ENCODE measurements at places on chromosomes 7 and 10.
A peak's percentile ranks its signal among the peaks of the same experiment; 100 is the strongest.

DNA sequence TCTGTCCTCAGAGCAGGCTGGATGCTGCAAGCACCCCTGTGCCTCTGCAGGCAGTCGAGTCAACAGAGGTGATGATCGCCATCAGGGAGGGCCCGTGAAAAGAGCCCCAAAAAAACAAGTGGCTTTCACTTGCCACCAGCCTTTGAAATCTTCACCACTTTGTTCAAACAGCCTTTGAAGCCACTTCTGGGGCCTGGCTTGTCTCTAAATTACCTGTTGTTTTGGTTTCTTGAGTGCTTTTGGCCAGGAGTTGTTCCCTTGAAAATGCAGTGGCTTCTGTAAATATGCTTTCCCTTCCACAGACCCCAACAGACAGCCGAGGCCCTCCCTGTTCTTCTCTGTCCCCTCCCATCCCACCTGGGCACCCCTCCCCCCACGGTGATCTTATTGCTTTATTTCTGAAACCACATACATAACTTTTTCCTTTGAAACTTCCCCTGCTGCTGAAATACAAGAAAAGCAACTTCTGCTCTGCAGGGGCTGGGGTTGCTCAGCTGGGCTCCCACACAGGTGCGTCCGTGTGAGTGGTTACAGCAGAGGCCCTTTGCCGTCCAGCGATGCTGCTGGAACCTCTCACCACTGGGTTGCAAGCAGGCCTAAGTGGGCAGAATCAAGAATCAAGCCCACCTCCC, 283.8 kb upstream of the SHH start:
- DNase-seq, result no peak

DNA sequence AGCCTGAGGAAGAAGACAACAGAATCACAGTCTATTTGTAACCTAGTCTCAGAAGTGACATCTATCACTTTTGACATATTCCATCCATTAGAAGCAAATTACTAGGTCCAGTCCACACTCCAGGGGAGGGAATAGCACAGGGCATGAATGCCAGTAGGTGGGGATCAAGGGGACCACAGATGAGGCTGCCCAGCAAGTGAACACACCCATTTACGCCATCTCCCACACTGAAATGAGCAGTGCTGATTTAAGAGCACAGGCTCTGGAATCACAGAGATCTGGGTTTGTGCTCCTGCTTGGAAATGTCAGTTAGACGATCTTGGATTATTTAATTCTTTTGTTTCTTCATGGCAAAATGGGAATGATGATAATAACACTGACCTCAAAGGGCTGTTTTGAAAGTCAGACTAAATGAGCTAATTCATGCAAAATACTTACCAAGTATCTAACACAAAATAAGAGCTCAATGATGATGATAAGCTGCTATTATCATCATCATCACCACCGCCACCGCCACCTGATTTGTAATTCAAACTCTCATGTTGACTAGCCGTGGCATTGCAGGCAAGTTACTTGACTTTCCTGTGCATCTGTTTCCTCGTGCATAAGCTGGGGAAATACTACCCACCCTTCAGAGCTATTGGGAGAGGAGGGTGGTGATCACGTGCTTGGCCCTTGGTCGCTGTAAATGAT, 138.9 kb upstream of the KLF14 start:
- no peak for DNase-seq

DNA sequence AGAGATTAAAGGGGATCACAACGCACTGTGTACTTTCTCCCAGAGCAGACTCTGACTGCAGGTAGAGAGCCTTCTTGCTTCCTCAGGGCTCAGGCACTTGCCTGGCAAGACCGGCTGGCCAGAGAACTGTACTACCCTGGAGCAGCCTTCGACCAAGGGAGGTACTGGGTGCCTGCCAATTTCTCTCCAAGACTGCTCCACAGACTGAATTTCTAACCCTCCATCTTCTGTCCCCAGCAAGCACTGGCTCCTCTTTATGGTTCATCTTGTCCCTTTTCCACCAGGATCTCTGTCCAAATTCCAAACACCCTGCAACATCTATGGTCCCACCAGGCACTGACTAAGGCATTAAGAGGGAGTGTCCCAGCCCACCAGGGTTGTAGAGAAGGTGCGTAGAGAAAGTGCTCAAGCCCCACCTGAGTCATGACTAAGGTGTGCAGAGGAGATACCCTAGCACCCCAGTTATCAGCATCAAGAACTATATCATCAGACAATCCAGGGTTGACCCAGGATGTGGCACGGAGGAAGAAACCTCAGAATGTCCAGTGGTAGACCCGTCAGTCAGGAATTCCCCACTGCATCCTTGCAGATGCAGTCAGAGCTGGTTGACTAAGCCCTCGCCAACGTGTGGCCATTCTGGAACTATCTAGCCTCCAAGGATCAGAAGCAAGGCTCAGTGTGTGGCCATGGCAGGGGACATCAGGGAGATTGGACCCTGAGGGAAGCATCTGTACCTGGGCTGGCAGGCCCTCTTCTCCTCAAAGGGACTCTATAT, 60.9 kb upstream of the CAMK2B start:
- no peak for DNase-seq

GRCh38 chr10:97673736-97674525, 13.1 kb downstream of the AVPI1 start:
- DNase-seq, result no peak

DNA sequence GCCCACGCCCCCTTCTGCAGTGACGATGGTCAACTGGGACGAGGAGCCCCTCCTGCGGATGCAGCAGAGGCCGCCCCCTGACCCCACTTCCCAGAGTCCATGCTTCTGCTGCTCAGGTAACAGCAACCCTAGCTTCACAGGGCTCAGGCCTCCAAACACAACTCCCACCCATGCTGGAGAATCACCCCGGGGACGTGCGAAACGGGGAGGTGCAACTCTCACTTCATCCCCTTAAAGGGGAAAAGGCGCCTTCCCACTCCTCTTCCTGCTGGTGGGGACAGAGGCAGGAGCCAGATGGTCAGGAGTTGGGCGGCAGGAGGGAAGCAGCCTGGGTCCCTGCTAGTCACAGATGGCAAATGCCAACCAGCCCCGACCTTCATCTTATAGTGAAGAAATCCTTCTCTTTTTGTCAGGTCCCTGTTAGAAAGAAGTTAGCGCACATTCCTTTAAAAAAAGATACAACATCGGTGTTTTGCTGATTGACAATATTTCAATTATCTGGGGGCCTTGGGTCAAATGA, 155.4 kb downstream of the DIP2C start:
- no peak for DNase-seq

GRCh38 chr7:123682690-123683089, 27.0 kb downstream of the LMOD2 start:
- no peak for DNase-seq

GRCh38 chr10:78782441-78782840, 286.3 kb upstream of the ZMIZ1 start:
- no peak for DNase-seq

- DNase-seq, result no peak
Measured at GRCh38 chr7:6306471-6306870, 34.0 kb upstream of the CYTH3 start.

DNA sequence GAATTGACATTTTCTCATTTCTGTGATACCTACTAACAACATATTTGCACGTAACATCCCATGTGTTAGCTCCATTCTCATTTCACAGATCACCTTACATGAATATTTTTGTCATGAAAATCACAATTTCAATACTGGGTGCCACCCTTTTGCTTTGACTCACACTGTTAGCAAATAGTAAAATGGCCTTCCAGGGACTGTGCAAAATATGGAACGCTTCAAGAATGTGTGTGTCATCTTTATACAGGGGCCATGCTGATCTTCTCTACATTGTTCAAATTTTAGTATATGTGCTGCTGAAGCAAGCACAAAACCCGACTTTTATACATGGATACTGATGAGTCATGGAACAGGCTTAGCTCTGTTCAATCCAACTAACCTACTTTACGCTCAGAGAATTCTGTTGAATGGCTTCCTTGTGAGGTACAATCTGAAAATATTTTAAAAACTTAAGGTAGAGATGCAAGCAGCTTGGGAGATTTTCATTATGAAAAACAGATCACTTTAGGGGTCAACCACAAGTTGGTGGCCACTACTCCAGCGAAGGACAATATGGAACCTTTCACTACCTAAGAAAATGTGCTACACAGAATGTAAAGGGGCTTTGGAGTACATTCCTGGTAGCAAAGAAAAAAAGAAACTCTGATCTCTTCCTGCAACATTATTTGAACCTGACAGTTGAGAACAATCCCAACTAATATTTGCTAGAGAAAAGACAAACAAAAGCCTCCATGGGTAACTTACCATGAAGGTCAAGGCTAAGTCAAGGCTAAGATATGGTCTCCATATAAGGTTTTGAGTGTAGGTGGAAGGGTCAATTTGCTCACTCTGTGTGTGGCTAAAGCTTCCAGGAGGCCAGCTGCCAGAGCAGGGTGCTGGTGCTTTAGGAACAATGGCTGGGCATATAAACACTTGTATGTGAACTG, 11.9 kb downstream of the ANKRD26 start:
- DNase-seq, result no peak

- DNase-seq, result no peak
Measured at GRCh38 chr7:31853380-31853779, 166.4 kb downstream of the PPP1R17 start.

- no peak for DNase-seq
Measured at GRCh38 chr7:33973231-33974015, 68.1 kb downstream of the BMPER start.

DNA sequence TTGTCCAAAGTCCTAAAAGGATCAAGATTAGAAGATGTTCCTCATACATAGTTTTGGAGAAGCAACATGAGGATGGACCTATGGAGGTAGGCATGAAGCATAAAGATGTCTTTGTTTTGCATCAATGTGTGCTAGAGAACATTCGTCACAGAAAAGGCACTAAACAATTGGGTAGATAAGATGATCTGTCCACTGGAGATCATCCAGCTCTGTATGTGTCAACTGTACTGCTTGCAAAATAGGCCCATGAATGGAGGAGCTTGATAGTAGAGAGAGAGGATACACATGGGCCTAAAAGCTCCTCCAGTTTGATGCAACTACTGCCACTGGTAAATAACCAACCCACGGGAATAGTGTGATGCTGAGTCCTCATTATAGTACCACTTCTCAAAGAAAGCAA, 286.4 kb upstream of the HGF start:
- no peak for DNase-seq

DNA sequence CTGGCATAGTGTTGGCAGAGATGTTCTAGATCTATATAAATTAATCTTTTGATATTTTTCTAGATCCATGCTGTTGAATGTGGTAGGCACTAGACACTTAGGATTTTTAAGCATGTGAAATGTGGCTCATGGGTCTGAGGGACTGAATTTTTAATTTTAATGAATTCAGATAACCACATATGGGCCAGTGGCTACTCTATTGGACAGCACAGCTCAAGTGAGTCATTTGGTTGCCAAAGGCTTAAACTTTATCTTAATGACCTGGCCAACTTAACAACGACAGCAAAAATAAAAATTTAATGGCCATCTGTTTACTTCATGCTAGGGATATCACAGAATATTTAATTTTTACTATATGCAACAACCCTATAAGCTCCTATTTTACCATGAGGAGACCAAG, 61.4 kb downstream of the CDK14 start:
- DNase-seq, result no peak

- no peak for DNase-seq
Measured at GRCh38 chr7:18846765-18847215, 270.6 kb downstream of the TWIST1 start.

- DNase-seq, result peak; percentile 58
Measured at GRCh38 chr7:117124591-117125220, 171.4 kb downstream of the ST7 start.

GRCh38 chr10:21403256-21404015, 122.0 kb downstream of the SKIDA1 start:
- DNase-seq, result no peak

DNA sequence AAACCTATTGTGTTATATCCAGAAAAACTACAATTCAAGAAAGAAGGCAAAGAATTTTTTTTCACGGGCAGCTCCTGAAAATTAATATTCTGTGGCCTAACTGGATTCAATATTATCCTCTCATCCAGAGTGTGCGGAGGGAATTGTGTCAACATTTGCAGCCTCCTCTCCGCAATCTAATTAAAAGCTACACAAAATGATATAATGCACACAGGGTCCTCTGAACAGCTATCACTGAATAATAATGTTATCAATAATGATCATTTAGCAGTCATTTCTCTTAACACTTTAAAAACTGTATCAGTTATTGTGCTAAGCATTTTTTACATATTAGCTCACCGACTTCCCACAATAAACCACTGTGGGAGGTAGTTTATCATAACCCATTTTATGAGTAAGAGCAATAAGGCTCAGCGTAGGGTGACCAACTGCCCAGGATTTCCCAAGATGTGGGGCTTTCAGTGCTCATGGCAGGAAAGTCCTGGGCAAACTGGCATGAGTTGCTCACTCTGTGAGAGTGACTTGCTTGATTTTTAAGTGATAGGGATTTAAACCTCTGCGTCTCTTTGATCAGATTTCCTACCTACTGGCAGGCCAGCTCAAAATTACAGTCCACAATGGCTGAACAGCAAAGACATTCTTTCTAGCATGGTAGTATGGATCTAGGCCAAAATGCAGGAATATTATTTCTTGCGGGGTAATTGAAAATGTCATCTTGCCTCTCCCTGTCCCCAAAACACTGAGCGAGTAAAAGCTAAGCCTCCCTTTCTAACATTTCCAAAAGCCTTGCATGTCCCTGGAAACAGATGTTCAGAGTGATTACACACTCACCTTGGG, 65.7 kb downstream of the AOAH start:
- no peak for DNase-seq

DNA sequence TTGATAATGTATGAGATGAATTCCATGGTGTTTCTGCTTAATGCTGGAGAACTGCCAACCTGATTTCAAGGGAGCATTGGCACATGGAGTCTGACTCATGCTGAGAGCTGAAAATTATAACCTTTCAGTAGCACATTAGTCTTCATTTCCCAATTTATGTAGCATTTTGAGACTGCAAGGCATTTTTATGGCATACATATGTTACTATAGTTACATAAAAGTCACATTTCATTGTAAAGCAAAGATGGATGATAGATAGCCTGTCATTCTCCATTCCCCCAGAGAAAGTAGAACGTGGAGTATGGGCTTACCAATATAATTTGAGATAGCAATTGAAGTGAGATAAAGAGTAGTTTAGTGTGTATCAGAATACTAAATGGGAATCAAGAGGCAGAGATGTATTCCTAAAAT, 103.1 kb downstream of the SLC16A9 start:
- DNase-seq, result no peak

GRCh38 chr7:115359119-115359518, 437.2 kb downstream of the MDFIC start:
- DNase-seq, result no peak

GRCh38 chr10:104170610-104171254, 48.8 kb downstream of the SFR1 start:
- DNase-seq, result no peak

DNA sequence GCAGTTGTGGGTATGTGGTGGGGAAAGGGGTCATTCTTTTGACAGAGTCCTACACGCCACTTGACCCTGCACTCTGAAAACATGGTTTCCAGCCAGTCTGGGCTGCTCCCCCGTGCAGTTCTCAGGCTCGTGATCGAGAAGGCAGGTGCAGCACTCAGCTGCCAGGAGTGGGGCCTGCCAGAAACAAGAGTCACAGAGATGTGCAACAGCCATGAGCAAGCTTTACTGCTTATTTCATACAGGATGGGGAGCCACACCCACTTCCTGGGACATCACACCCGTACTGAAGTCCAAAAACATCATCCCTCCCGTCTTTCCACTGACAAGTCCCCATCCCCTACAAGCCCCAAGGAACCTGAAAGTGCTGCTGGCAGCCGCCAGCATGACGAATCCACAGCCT, 9.3 kb downstream of the ATG9B start:
- DNase-seq, result no peak
